ENCODE measurements at places on chromosomes 3 and 15. TPM values are rescaled to one million over a fixed set of nuclear protein-coding genes. Genes with fewer than 3 reads are reported as not detected.

The NECTIN3 gene
- total RNA-seq: 32.8 TPM

The CCDC54 gene
- not detected for total RNA-seq

The TGFBR2 gene
- total RNA-seq: 21.6 TPM

The CPEB1 gene
- 1.7 TPM for total RNA-seq

The CCR5 gene
- total RNA-seq: not detected

The KIF7 gene
- total RNA-seq: 11.9 TPM

The DAZL gene
- not detected for total RNA-seq

The PEX11A gene
- 4.8 TPM for total RNA-seq

The LDHAL6B gene
- total RNA-seq: not detected

The LNP1 gene
- total RNA-seq: 3.8 TPM

The C3orf49 gene
- total RNA-seq: not detected

The CATSPER2 gene
- total RNA-seq: 2.0 TPM

The CPN2 gene
- not detected for total RNA-seq

The PEX5L gene
- total RNA-seq: 0.48 TPM

The CCR2 gene
- not detected for total RNA-seq

The GOLGA8S gene
- not detected for total RNA-seq

The RAD51 gene
- 29.8 TPM for total RNA-seq

The GRIP2 gene
- 3.7 TPM for total RNA-seq

The PCOLCE2 gene
- 9.6 TPM for total RNA-seq

The CCDC13 gene
- total RNA-seq: 2.5 TPM

The ARGFX gene
- not detected for total RNA-seq

The KPNA1 gene
- total RNA-seq: 24.0 TPM

The SUSD5 gene
- total RNA-seq: 9.7 TPM

The HTR3D gene
- not detected for total RNA-seq

The GOLGA8O gene
- 0.32 TPM for total RNA-seq

The MKRN2OS gene
- not detected for total RNA-seq

The RPL35A gene
- 1,182 TPM for total RNA-seq

The ZNF774 gene
- 1.2 TPM for total RNA-seq

The AADACL2 gene
- not detected for total RNA-seq

The TJP1 gene
- total RNA-seq: 35.1 TPM

The CLDN16 gene
- total RNA-seq: not detected

The FGD5 gene
- not detected for total RNA-seq

The IMPG2 gene
- 0.05 TPM for total RNA-seq

The SNURF gene
- total RNA-seq: 38.5 TPM

The RAB5A gene
- 44.7 TPM for total RNA-seq

The ECE2 gene
- not detected for total RNA-seq

The ACKR4 gene
- total RNA-seq: 0.13 TPM

The NLGN1 gene
- 12.6 TPM for total RNA-seq

The MORC1 gene
- not detected for total RNA-seq

The ONECUT1 gene
- total RNA-seq: 0.58 TPM
